ENCODE measurements at places on chromosomes 11 and 22. TPM values are rescaled to one million over a fixed set of nuclear protein-coding genes. Genes with fewer than 3 reads are reported as not detected.

The LRRN4CL gene
- 3.7 TPM for total RNA-seq

- no peaks in the 10 kb centered on the region for H3K36me3 ChIP-seq
- no peaks in the 10 kb centered on the region for H3K4me1 ChIP-seq
Observed at GRCh38 chr11:27293515-27294417, 69.2 kb downstream of the CCDC34 start.

- peaks cover 49% of the 10 kb centered on the region for H3K4me1 ChIP-seq
- no peaks in the 10 kb centered on the region for H3K27me3 ChIP-seq
- H3K4me3 ChIP-seq, result no peak overlapping the region
Observed at GRCh38 chr11:13280092-13280722, 2.6 kb downstream of the BMAL1 start.

GRCh38 chr11:109851780-109852390, 241.3 kb upstream of the ZC3H12C start:
- no peaks in the 10 kb centered on the region for H3K36me3 ChIP-seq
- no peaks in the 10 kb centered on the region for H3K27me3 ChIP-seq
